ENCODE measurements at places on chromosomes 12 and 14.

GRCh38 chr12:121175383-121176119, 34.4 kb upstream of the P2RX4 start:
- no peak for DNase-seq

DNA sequence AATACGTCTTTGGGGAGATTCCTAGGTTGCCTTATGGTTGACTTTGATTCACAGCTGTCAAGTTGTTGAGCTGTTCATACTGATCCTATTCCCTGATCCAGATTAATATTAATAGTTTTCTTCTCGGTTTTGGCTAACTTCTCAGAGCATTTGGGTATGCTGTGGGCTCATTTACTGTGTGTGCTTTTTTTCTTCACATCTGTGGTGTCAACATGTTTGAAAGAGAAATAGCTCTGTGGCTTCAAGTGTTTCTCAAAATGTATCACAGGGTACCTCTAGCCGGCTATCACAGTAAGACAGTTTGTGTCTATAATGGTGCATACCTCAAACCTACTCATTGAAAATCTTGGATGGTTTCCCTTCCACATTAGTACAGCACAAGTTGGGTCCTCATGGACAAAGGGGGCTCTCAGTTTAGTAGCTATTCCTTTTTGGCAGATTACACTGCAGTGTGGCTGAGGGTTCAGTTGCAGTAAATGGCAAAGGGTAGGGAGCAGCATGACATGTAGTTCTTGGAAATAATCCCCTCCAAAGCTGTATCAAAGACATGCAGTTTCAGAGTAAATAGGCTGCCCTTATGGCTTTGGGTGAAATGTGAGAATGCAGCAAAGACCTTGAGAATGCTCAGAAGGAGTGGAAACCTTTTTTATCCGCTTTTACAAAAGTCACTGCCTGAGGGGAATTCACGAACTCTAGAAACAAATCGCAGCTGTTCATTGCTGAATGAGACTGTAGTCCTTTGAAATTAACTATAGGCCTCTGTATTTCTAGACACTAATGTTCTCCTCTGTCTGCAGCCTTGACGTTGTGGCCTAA, 102.4 kb upstream of the ATF1 start:
- no peak for DNase-seq

- DNase-seq = no peak
Measured at GRCh38 chr12:129564768-129565167, 339.1 kb downstream of the TMEM132D start.

- DNase-seq = no peak
Measured at GRCh38 chr12:14993537-14994266, 20.9 kb downstream of the PDE6H start.

GRCh38 chr14:105492031-105492970, 1.3 kb downstream of the TEDC1 start:
- DNase-seq = peak; percentile 14

- DNase-seq = no peak
Measured at GRCh38 chr14:87170179-87170578, 822.8 kb downstream of the GALC start.

DNA sequence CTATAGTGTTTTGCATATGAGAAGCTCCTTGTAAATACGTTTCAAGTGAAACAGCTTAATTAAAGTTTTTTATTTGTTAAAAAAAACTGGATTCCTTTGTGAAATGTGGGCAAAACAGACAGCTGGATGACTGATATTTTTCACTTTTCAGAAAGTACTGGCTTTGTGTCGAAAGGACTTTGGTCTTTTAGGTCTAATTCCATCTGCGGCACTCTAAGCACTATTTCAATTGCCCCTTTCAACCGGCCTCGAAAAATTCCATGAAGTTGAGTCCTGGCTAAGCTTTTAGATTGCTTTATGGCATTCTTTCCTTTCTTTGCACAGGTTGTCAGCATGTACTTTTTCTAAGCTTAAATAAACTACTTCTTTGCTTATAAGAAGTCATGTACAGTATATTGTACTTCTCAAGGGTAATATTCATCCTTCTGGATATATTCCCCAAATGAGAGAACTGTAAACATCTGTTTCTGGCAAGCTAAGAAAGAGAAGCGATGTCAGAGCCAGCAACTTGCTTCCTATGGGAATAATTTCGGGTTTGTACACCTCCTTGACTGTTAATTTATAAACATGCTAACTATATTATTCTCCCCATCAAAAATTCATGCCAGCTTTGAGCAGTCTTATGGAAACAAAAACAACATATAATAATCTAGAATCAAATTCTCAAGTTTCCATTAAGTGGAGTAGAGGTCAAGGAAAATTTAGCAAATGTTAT, 611.3 kb downstream of the ETNK1 start:
- DNase-seq = no peak

DNA sequence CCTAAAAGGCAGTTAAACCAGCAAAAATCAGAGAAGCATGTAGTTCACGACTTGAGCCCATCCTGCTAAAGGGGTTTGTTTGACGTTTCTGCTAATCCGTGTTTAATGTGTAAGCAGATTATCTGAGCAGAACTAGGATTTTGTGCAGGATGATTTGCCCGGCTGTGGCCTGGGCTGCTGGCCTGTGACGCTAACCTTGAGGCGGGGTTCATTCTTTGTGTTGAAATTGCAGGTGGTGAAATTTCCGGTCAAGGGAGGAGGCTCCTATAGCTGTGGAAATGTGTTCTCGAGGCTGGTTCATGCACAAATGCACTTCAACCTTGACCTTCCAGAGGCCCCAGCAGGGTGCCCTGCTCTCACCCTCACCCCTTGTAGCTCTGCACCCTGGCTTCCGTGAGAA, 63.7 kb downstream of the SLC24A4 start:
- DNase-seq = no peak

GRCh38 chr12:12722435-12723148, 5.4 kb downstream of the CDKN1B start:
- DNase-seq = no peak

DNA sequence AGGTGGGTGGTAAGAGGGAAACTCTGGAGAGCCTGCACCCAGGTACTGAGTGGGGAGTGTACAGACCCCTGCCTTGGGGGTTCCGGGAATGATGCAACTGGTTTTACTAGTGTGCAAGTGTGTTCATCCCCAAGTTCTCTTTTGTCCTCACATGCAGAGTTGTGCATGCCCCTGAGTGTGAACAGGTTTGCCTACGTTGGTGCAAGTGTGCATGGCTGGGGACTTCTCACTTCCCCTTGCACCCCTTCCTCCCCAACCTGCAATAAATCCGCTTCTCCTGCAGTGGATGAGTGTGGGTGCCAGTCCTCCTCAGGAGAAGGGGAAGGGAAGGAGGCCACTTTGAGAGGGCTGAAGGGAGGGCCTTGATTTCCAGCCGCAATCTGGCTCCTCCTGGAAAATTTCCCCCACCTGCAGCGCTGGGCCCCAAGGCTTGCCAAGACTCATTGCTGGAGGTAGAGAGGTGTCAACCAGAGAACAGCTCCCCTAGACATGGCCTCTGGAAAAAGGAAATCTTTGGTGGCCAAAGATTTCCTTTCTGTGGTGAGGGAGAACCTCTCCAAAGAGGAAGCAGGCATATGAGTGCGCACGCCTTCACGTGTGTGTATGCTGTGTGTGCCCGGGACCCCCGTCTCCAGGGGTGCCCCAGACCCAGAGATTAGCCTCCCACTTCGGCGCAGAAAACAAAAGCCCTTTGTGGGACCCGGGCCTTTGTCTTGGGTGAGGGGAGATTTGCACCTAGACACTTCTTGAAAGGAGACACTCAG, 5.5 kb downstream of the AQP2 start:
- DNase-seq = no peak

- no peak for DNase-seq
Measured at GRCh38 chr12:22050078-22050477, 4.1 kb downstream of the CMAS start.

GRCh38 chr14:95185767-95186392, 28.6 kb upstream of the DICER1 start:
- DNase-seq = no peak

GRCh38 chr14:72986214-72986613, 40.7 kb downstream of the ZFYVE1 start:
- no peak for DNase-seq

DNA sequence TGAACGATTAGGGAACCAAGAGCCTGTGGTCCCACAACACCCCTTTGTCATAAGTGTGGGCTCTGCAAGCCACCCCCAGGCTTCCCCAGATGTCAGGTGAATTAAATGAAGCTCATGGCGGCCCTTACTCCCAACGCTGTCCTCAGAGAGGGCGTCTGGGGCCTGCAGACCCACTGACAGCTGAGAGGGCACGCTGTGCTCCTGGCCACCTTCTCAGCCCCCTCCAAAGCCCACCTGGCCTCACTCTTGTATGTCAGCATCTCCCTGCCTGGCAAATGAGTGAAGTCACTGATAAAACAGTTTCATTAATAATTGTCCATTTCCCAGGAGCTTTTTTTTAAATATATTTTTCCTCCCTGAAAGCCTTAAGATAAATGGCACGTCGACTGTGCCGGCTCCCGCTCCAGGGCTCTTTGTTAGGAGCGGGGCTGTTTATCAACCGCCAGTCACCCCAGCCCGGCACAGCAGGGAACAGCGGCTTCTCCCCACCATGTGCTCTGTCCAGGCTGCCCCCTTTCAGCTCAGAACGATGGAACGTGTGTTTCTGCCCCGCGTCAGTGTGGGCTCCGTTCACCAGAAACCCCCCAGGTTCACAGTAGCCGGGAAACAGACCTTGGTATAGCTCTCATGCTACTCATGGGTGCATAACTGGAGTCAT, 94.7 kb upstream of the SFSWAP start:
- no peak for DNase-seq

DNA sequence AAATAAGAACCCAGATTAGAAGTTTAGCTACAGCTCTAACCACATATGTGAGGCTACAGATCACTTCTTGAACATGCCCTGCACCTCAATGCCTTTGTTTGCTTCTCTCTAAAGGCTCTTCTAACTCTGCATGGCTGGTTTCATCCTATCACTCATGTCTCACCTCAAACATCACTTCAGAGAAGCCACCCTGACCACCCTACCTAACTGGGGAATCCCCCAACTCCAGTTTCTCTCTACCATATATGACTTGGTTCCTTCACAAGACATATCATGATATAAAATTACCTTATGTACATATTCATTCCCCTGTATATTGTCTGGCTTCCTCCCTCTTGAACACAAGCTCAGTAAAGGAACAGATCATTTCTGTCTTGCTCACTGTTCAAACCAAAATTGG, 250.2 kb upstream of the GRIP1 start:
- no peak for DNase-seq

DNA sequence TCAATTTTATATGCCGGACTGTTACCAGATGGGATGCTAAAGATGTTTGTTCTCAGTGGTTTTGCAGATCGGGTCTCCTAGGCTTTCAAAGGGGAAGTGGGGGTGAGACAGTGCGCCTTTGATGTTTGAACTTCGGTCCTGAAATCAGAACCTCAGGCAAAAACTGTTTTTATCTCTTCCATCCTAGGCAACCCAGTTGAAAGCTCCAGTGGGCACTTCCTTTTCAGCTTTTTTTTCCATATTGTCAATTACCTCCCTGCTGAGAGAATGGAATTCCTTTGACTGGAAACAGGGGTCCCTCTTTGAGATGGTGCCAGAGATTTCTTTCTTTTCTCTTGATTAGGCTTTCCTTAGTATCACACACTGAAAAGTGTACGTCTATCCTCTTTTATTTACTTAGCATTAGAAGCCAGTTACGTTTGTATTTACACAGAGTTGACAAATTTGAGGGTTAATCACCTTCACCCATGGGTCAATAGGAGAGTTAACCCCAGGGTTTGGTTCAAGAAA, 40.0 kb downstream of the NUAK1 start:
- DNase-seq = no peak

GRCh38 chr12:44296624-44297197, 460.8 kb downstream of the TMEM117 start:
- DNase-seq = no peak

DNA sequence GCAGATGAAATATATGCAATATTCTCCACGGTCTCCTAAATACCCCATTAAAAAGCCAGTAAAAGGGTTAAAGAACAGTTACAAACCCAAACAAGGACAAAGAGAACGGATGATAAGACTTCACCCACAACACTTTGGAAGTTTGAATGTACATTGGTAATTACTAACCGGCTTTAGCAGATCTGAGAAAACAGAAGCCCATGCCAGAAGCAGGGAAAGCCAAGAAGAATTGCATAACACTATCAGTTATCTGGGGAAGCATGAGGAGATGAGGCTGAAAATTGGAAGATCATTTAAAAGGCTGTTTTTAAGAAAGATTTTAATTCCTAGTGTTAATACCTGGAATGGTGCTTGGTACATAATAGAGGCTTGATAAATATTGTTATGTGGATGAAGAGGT, 55.6 kb upstream of the MYBPC1 start:
- no peak for DNase-seq

DNA sequence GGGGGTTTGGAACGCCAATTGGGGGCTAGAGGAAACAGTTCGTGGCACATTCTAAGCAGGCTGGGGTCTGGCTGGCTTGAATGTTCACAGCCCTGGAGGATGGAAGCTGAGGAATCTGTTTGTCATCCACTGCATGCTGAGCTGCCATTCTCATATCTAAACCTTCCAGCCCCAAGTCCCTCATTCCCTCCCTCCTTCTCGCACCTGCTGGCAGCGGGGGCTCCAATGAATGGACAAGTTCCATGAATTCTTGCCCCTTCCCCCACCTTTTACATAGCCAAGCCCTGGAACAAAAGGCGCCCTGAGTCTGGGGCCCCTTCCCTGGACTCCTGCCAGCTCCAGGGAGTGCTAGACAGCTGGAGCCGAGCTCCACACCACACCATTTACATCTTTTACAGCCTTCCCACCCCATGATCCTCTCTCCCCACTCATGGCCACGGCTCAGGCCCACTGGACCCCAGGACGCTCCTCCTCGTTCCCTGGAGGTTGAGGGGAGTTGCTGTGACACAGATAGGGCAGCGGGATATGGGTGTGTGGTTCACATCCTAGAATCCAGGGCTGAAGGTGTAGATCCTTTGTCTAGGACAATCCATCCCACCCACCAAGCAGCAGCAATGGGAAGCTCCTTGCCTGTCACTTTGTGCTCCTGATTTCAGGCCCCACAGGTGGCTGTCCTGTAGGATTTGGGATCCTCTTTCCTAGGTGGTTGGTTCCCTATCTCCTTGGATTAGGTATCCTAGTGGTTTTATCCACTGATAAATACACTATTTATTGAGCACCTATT, 21.7 kb upstream of the VRTN start:
- DNase-seq = no peak

DNA sequence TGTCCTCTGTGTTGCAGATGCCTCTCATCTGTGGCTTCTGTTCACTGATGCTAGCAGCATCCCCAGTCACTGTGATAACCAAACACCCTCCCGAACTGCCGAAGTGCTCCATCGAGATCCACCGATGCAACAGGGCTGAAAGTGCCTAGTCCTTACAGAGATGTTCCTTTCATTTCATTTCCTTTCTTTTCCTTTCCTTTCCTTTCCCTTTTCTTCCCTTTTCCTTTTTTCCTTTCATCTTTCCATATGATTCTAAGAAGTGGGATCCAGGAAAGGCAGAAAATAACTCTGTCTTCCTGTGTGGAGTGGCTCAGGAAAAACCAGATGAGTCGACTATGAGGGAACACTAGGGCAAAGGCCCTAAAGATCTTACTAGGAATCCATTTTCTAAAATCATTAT, 26.7 kb downstream of the FGF6 start:
- DNase-seq = no peak

GRCh38 chr14:105532735-105533141, 6.4 kb downstream of the TMEM121 start:
- DNase-seq = no peak
